ENCODE measurements at places on chromosomes 16 and 17.

DNA sequence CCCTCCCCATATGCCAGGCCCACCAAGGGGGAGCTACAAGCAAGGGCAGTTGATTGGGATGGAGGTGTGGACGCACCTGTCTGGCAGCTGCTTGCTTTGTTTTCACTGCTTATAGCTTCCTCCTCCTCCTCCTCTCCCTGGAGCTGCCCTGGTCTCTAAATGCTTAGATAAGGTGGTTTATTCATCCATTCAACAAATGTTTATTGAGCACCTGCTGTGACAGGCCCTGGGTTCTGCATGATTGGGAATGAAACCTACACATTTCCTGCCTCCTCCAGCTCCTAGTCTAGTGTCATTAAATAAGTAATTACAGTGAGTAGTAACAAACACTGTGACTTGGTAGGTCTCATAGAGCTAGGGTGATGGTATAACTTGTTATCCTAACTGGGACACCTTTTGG, 17.4 kb upstream of the MAP3K14 start:
- no peak for DNase-seq

DNA sequence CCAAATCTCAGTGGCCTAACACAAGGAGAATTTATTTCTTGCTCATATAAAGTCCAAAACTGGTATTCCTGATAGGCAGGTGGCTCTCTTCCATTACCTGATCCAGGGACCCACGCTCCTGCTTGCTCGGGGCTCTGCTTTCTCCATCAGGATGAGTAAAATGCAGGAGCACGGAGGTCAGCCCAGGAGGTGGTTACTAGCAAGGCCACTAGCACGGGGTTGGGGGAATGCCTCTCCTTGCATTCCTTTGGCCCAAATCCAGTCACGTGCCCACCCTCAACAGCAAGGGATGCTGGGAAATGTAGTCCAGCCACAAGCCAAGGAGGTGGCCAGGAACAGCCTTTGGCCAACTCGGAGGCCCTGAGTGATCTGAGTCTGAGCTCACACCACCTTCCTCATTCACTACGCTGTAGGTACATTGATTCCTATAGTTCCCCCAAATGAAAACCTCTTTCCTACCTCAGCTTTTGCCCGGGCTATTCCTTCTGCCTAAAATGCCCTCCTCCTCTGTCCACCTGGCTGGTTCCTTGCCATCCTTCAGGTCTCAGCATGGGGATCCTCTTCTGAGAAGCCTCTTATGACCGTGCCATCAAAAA, 38.3 kb upstream of the HAPSTR1 start:
- peak; percentile 54 for DNase-seq

DNA sequence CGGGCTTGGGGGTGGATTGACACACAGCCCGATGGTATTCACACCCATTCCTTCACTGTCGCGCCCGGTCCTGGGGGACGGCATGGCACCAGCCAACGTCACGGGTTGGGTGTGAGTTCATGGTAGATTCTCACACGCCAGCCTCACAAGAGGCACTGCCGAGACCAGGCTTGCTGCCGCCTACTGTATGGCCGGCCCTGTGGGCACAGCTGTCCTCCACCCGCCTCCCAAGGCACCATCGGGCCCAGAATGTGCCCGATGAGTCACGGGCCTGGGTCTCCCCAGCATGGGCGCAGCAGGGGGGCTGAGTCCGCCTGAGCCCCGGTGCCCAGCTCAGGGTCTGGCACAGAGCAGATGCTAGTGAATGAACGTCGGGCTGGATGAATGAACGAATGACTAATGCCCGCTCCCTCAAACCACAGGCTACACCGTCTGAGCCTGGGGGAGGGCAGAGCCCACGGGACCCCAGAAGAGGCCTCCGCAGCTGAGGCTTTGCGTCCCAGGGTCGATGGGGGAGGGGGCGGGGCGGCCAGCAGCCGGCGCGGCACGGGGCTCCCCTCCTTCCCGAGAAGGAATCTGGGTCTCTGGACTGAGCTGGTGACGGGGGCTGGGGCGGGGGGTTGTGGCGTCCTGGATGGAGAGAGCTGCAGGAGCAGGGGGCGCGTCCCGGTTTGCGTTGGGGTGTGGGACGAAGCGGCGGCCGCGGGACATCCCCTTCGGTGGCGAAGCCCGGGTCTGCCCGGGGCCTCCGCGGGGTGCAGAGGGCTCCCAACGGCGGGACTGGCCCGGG, 829 bp downstream of the PITPNM3 start:
- DNase-seq: no peak

- DNase-seq: no peak
Measured at GRCh38 chr16:86459266-86459665, 51.1 kb upstream of the FOXF1 start.

GRCh38 chr17:79243603-79243990, 169.0 kb downstream of the ENGASE start:
- DNase-seq: no peak

- DNase-seq: peak; percentile 85
Measured at GRCh38 chr17:44331249-44331760, 6.7 kb upstream of the SLC25A39 start.

DNA sequence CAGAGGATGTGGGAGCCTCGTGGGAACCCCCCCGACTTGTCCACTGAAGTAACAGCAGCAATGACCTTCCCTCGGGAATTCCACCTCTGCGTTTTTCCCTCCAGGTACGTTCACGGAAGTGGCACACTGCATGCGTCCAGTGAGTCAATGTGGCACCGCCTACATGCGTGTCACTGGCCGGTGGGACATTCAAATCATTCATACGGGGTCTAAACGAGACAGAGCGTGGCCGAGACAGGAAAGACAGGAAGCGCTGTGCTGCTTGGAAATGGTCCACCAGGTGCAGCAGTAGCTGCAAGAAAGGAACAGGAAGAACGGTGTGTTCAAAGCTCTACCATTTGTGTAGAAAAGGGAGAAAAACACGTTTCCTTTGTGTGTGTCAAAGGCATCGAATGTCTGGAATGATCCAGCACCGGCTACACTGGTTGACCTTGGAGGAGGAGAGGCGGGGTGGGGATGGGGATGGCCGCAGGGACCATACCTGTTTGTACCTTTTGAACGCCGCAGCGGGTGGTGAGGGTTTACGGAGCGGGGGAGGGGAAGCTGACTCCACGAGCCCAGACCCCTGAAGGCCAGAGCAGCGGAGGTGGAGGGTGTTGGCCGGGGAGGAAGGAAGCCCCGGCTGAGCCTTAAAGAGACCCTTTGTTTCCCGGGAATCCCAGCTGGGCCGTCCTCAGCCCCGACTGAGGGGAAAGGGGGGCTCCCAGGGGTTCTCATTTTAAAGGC, 1.7 kb upstream of the PGAP6 start:
- no peak for DNase-seq

DNA sequence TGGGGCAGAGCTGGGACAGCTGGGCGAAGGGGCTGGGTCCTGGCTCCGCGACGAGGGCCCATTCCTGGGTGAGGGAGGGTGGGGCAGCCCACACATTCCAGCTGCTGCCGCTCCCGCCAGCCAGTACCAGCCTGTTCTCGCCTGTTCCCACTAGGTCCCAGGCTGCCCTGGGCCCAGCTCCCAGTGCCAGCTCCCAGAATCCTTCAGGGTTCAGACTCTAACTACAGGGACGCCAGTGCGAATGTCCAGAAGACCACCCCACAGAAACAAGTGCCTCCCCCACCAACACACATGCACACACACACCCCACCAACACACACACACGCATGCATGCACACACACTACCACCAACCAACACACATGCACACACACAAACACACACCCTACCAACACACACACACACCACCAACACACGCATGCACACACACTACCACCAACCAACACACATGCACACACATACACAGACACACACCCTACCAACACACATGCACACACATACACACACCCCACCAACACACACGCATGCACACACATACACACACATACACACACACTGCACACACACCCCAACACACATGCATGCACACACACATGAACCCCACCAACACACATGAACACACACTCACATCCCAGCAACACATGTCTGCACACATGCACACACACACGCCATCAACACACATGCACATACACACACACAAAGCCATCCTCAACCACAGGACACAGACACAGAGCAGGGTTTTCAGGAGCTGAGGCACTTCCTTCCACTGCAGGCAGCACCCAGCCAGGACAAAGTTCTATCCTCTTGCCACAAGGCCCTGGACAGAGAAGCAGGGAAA, 27.5 kb upstream of the KRT17 start:
- no peak for DNase-seq

DNA sequence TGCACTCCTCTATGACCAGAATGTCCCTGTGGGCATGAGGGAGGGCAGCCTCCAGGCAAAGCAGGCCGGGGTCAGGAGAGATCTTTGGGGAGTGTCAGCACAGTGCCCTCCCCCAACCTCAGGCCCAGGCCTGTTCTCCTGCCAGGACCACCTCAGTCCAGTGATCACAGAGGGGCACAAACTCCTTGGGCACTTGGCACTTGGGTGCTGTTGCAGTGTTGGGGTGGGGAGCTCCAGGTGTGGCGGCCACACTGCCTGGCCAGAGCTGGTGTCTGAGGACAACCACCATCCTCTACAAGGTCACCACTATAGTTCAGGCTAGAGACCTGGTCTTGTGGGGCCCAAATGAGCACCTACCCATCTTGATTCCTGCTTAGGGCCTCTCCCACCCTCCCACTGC, 37.2 kb downstream of the SMPD3 start:
- DNase-seq: no peak

DNA sequence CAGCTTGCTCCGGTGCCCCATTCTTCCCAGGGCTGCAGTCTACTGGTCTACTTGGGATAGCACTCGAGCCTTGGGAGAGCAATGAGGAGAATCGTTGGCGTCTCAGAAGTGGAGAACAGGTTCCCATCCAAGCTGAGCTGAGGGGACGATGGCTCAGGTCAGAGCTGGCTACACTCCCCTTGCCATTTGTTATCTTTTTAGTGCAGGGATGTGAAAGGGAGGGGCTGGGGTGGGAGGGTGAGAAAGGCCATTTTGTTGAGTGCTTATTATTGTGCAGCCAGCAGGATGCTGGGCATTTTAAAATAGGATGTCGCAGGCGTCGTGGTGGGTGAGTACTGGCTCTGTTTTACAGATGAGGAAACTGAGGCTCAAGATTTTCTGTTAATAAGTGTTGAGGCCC, 410.8 kb downstream of the SNX29 start:
- peak; percentile 38 for DNase-seq

- DNase-seq: no peak
Measured at GRCh38 chr17:290121-290521, 62.5 kb downstream of the RPH3AL start.

DNA sequence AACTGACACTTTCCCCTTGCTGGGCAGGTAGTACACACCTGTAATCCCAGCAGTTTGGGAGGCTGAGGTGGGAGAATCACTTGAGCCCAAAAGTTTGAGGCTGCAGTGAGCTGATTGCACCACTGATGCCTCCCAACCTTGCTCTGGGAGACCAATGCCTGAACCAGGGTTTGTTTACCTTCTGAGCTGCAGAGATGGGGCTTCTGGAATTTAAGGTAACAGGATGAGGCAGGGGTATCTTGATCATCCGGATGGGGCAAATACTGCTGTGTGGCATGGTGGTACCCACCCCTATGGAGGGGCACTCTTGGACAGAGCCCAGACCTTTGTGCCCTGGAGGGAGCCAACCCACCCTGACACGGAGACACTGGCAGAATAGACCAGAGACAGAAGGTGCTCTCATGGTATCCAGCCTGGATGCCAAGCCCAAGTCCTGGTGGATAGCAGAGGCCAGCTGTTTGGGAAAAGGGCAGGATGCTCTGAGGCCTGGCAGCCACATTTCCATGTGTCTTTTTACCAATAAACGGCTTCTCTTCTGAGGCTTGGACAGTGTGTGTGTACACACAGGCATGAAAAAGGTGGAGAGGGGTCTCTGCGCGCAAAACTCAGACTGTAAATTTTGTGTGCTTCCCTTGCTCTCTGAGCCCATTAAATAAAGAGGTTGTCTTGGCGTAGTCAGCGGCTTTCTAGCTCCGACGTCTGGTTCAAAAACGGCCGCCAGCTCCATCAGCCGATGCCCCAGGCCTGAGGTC, 4.4 kb downstream of the ZNF48 start:
- DNase-seq: no peak

- no peak for DNase-seq
Measured at GRCh38 chr17:48244814-48245213, 137.2 kb downstream of the SNX11 start.

GRCh38 chr16:73339821-73340220, 291.9 kb upstream of the ZFHX3 start:
- no peak for DNase-seq

- DNase-seq: peak; percentile 20
Measured at GRCh38 chr16:28140788-28141618, 70.8 kb downstream of the XPO6 start.

DNA sequence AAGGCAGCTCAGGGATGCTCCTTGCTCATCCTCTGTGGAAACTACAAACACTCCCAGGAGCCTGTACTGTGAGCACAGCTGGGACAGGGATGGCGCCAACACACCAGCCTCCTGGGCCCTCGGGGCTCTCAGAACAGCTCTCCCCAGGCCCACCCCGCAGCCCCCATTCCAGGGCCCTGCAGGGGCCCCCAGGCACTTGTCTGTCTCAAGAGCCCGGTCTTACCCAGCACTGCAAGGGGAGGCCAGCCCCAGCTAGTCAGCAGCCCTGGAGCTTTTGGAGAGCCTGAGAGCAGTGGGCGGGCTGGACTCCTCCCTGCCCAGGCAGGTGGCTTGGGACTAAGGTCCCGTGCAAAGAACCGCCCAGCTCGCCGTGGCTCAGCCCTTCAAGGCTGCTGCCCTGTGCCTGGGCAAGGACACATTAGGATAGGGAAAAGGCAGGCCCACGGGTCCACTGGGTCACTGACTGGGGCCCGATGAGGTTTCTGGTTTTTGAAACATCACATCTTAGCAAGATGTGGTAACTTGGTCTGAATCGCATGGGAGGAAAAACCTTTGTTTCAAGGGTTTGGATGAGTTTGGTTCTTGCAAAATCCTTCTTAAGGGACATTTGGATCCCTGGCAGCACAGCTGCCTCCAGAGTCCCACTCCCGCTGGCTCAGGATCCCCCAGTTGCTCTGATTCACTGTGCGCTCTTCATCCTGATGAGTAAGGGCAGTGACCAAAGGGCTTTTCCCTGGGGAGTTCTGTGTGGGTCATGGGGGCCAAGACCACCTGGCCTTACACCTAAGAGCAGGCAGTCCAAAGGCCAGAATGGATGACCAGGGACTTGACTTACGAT, 2.8 kb downstream of the DNASE1L2 start:
- no peak for DNase-seq

DNA sequence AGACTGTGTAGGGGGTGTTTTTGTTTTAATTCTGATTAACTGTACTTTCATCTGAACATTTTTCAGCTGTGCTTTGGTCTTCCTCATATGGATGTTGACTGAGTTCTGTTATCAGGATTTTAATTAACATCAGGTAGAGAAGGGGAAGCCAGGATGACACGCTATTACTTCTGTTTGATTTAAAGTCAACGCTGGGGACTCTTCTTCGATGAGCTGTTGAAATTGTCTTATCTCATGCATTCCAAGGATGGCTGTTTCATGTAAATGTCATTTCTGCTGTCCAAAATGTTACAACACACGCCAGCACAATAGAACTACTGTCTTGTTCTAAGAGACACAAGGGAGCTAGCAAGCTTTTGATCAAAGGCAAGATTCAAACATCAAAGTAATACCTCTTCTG, 263.3 kb upstream of the CDH5 start:
- no peak for DNase-seq

DNA sequence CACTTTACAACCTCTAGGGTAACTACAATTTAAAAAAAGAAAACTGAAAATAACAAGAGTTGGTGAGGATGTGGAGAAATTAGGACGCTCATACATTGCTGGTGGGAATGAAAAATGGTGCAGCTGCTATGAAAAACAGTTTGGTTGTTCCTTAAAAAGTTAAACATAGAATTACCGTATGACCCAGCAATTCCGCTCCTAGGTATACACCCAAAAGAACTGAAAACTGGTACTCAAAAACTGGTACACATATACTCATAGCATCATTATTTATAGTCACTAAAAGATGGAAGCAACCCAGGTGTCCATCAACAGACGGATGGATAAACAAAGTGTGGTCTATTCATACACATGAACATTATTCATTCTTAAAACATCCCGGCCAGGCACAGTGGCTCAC, 42.9 kb upstream of the DNAH17 start:
- no peak for DNase-seq

Data from erythroblast (primary cell).